HCT116 (cell line): ENCODE measurements at places on chromosomes 13 and 19. TPM values are rescaled to one million over a fixed set of nuclear protein-coding genes. Genes with fewer than 3 reads are reported as not detected.

CYP4F8 gene
- not detected for total RNA-seq

FSD1 gene
- 20.1 TPM for total RNA-seq

NOSIP gene
- 133 TPM for total RNA-seq

SIAH3 gene
- not detected for total RNA-seq

SBK2 gene
- total RNA-seq = 0.30 TPM

CCDC97 gene
- 23.0 TPM for total RNA-seq

SIGLECL1 gene
- total RNA-seq = not detected

LRRC63 gene
- total RNA-seq = not detected
